GM04504 (cell line): ENCODE measurements at places on chromosomes 4 and X.

- DNase-seq = no peak
Observed at GRCh38 chr4:16226816-16227461, 668 bp upstream of the TAPT1 start.

- no peak for DNase-seq
Observed at GRCh38 chr4:78423790-78424189, 127.8 kb upstream of the ANXA3 start.

GRCh38 chr4:182886205-182886604 is 31.0 kb downstream of the DCTD start:
- DNase-seq = no peak

DNA sequence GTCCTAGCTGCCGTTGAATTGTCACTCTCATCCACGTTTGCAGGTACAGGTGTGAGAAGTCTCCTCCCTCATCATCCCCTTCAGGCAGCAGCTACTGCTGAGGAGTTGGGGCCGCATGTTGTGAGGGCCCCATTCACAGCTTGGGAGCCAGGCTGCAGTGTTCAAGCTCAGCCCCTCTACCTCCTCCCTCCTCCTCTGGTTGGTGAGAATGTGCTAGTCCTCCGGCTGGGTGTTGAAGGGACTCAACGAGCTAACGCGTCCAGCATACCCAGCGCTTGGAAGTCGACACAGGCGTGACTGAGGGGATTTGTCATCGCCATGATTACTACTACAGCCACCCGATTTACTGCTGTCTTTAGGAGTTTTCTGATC is 82.0 kb upstream of the PSAPL1 start:
- DNase-seq = no peak

GRCh38 chrX:112078606-112079005 is 4.0 kb downstream of the TRPC5 start:
- DNase-seq = no peak

DNA sequence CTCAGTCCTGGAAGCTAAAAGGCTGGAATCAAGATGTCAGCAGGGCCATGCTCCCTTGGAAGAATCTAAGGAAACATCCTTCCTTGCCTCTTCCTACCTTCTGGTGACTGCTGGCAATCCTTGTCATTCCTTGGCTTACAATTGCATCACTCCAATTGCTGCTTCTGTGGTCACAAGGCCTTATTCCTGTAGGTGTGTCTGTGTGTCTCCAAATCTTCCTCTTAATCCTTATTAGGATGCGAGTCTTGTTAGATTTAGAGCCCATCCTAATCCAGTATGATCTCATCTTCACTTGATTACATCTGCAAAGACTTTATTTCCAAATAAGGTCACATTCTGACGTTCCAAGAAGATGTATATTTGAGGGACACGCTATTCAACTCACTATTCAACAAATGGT is 52.2 kb downstream of the SMIM20 start:
- no peak for DNase-seq

- DNase-seq = no peak
Observed at GRCh38 chrX:123336666-123337065, 152.6 kb downstream of the GRIA3 start.

- no peak for DNase-seq
Observed at GRCh38 chr4:8433136-8433535, 7.4 kb downstream of the ACOX3 start.

DNA sequence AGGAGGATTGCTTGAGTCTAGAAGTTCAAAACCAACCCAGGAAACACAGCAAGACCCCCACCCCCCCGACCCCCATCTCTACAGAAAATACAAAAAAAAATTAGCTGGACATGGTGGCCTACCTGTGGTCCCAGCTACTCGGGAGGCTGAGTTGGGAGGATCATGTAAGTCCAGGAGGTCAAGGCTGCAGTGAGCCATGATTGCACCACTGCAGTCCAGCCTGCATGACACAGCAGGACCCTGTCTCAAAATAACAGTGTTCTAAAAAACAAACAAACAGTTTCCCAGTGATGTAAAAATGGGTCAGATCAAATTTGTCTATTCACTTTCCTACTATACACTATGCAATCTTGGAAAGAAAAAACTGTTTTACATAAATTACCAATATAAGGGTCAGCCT is 2.0 kb upstream of the CBR4 start:
- no peak for DNase-seq

GRCh38 chrX:154327038-154327820 is 31.6 kb downstream of the TKTL1 start:
- no peak for DNase-seq

DNA sequence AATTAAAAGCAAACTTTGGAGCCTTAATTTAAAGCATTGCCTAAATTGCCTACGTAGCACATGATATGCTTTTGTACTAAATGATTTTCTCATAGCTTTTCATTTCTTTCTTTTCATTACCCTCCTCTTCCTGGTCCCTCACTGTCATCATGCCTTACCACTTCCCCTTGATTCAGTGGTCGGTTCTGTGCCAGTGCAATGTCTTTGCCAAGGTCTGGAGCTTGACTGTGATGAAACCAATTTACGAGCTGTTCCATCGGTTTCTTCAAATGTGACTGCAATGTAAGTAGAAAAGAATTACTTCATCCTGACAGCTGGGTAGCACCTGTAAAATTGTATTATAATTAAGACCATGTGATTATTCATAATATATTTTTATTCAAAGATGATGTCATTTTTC is 72.5 kb downstream of the C4orf46 start:
- DNase-seq = peak; percentile 4

GRCh38 chrX:136619899-136620505 is 28.0 kb upstream of the CD40LG start:
- no peak for DNase-seq

GRCh38 chrX:118116713-118117550 is at the start of gene KLHL13:
Gene KLHL13, minus strand, starts transcription at chrX:118116810. Its CDS starts 88,337 bp downstream, at chrX:118028473.
- no peak for DNase-seq

- peak; percentile 6 for DNase-seq
Observed at GRCh38 chrX:108165383-108166111, 74.0 kb downstream of the ATG4A start.

DNA sequence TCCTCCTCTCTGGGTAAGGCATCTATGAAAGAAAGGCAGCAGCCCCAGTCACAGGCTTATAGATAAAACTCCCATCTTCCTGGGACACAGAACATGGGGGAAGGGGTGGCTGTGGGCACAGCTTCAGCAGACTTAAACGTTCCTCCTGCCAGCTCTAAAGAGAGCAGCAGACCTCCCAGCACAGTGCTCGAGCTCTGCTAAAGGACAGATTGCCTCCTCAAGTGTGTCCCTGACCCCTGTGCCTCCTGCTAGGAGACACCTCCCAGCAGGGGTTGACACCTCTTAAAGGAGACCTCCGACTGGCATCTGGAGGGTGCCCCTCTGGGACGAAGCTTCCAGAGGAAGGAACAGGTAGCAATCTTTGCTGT is 89.9 kb downstream of the EFHC2 start:
- DNase-seq = no peak

- DNase-seq = no peak
Observed at GRCh38 chr4:1316537-1317168, 27.0 kb downstream of the MAEA start.

GRCh38 chr4:75708218-75708691 is 16.1 kb upstream of the USO1 start:
- no peak for DNase-seq

DNA sequence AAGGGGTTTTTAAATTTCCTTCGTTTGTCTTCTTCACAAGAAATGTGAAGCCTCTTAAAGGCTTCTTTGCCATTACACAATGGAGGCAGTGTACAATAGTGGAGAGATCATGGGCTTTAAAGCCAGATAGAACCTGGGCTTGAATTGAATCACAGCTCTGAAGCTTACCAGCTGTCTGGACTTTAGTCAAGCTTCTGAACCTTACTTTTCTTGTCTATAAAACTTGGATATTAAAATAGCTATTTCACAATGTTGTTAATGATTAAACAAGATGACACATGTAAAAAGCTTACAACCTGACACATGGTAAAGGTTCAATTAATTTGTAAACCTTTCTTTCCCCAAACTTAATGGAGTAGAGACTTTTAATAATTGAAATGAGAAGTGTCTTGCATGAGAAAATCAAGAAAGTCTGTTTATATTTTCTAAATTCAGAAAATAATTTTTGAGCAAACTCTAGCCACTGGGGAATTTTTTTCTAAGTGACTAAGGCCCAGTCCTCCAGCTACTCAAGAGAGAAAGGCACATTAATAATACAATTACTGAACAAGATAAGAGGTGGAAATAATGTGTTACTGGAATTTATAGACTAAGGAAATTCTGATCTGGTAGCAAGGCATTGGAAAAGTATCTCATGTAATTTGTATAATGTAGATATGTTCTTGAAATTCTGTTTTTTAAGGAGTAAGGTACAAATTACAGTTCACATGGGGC is 21.7 kb upstream of the TBC1D8B start:
- no peak for DNase-seq

DNA sequence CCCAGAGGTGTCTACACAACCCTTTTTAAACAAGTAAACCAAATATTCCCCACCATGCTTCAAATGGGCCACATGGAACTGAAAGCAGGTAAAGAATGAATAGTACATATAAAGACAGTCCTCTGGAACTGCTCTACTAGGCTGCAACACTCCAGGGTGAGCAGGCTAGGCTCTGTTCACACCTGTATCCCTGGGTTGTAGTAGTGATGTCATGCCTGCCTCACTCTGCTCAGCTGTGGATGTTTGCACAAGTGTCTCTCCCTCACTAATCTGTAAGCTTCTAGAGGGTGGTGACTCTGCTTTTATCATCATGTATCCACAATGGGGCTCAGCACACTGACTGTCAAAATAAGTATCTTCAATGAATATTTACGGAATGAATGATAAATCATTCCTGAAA is 20.4 kb downstream of the LEF1 start:
- no peak for DNase-seq

- DNase-seq = no peak
Observed at GRCh38 chr4:88527787-88528186, 4.2 kb upstream of the PYURF start.

GRCh38 chr4:629915-630641 is 4.7 kb downstream of the PDE6B start:
- no peak for DNase-seq

GRCh38 chr4:48189731-48190130 is 55.7 kb upstream of the TXK start:
- no peak for DNase-seq

- no peak for DNase-seq
Observed at GRCh38 chrX:70421618-70422017, 1.5 kb upstream of the GDPD2 start.

GRCh38 chr4:145822581-145822980 is 116.0 kb downstream of the ZNF827 start:
- no peak for DNase-seq

- DNase-seq = no peak
Observed at GRCh38 chr4:25925486-25926201, 11.6 kb downstream of the SMIM20 start.

DNA sequence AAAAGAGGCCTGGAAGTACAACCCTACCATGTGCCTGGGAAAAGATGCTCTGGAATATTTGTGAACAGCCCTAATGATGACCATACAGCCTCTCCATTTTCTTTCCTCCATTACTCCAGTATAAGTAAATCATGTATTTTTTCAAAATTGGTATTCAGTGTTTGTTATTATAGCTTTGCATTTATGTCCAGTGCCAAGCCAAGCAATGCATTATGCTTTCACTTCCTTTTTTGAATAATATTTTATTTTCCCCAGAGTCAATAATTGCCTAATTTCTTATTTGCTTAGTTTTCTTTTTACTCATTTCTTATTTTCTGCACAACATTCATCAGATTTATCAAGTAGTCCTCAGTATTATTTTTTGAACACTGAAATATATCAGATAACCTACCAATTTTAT is 49.3 kb upstream of the EOLA2 start:
- DNase-seq = no peak

DNA sequence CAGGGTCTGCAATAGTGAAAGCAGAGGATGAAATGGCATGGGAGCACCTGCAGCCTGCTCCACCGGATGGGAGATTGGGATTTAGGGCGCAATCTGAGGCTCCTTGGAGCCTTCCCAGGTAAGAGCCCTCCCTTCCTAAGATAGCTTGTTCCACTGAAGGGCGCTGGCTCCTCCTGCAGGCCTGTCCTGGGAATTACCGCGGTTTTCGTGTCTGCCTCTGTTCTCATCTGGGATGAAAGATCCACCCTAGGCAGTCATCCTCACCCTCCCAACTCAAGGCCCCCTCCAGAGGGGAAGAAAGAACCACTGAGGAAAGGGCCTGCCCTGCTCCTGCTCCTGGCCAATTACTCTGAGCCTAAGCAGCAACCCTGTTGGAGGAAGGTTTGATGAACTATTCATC is 547.5 kb downstream of the SMARCA1 start:
- no peak for DNase-seq

DNA sequence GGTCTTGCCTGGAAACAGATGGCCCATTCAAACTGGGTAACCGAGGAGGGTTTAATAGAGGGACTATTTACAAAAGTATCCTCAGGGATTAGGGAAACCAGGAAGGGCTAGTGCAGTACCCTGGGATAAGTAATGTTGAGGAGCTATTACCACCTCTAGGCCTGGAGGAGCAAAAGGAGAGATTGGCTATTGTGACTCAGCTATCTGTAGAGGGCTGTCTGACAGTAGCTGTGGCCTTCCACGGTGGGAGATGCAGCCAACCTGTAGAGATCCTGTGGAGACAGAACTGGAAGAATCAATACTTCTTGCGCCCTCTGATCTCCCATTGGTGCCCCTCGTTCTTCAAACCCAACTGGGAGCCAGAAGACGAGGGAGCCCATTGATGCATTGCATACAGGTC is 34.1 kb upstream of the RPS6KA3 start:
- DNase-seq = no peak
